ENCODE measurements at places on chromosomes 16 and 17.

DNA sequence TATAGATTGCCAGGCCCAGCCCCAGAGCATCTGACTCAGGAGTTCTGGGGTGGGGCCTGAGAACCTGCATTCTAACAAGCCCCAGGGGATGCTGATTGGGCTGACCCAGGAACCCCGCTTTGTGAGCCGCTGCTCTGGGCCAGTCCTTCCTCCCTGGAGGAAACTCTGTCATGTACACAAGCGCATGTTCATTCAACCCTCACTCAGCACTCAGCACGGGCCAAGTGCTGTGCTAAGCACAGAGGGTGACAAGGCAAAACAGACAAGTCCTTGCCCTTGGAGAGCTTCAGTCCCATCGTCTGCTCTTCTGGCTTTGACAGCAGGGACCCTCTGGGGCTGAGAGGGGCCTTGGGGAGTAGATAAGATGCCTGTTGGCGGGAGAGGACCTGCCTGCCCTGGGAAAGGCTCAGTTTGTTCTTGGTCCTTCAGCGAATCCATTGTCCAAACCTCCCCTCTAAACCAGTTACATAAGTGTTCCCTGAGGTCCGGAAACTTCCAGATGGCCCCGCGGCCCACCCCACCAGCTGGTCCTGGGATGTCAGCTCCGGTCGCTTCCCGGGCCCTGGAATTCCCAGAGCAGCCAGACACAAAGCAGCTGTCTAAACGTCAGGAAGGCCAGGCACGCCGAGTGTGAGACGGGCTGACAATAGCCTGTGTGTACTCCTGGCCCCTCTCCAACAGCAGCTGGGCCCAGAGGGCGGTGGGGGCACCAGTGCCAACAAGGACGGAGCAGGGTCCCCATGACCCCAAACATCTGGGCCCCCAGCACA lies 88.8 kb downstream of the ZDHHC7 start:
- DNase-seq: peak; percentile 45

DNA sequence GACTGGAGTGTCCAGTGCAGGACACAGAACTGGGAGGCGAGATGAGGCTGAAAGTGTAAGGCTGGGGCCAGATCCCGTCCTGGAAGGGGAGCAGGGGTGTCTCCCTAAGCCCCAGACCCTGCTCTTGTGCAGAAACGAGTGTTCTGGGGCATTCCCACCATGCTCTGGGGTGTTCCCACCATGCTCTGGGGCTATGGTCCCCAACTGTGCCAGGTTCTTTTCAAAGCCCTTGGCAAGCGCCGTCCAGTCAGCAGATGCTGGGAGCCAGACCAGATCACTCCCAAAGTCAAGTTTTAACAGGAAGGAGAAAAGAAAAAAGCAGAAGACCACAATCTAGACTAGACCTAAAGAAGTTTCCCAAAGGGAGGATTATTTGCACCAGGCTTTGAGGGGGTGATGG lies 2.5 kb downstream of the TAX1BP3 start:
- no peak for DNase-seq

DNA sequence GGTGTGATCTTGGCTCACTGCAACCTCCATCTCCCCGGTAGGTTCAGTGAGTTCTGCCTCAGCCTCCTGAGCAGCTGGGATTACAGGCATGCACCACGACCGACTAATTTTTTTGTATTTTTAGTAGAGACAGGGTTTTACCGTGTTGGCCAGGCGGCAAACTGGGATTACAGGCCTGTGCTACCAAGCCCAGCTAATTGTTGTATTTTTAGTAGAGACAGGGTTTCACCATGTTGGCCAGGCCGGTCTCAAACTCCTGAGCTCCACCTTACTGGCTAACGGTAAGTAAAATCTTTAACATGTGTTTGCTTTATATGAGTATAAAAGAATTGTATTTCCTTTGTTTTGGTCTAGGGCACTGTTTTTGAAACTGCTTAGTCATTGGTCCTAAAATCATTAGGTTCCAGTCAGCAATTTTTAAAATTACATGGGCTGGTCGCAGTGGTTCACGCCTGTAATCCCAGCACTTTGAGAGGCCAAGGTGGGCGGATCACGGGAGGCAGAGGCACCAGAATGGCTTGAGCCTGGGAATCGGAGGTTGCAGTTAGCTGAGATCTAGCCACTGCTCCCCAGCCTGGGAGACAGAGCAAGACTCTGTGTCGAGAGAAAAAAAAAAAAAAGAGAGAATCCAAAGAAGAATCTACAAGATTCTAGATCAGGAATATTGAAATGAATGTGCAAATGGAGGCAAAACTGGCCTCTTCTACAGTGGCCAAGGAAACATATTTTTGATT lies 3.6 kb downstream of the FLYWCH1 start:
- no peak for DNase-seq

DNA sequence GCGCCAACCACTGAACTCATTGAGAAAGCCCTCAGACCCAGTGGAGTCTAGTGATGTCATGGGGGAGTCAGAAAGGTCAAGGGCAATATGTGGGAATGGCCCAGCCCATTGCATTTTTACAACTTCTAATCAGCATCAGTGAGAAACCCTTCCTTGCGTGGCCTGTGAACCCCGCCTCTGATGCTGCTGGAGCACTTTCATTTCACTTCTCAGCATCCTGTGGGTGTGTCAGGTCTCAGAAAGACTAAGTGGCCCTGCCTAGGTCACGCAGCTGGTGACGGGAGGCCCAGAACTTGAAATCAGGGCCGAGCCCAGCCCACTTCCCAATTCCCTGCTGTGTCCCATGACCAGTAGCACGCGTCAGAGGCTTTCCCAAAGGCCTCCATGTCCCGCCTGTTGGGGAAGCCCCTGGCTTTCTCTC lies 6.1 kb downstream of the DNAI2 start:
- no peak for DNase-seq

GRCh38 chr17:39238311-39238972 lies 12.7 kb upstream of the STAC2 start:
- peak; percentile 87 for DNase-seq

GRCh38 chr17:64938925-64939474 lies 19.7 kb upstream of the LRRC37A3 start:
- no peak for DNase-seq

DNA sequence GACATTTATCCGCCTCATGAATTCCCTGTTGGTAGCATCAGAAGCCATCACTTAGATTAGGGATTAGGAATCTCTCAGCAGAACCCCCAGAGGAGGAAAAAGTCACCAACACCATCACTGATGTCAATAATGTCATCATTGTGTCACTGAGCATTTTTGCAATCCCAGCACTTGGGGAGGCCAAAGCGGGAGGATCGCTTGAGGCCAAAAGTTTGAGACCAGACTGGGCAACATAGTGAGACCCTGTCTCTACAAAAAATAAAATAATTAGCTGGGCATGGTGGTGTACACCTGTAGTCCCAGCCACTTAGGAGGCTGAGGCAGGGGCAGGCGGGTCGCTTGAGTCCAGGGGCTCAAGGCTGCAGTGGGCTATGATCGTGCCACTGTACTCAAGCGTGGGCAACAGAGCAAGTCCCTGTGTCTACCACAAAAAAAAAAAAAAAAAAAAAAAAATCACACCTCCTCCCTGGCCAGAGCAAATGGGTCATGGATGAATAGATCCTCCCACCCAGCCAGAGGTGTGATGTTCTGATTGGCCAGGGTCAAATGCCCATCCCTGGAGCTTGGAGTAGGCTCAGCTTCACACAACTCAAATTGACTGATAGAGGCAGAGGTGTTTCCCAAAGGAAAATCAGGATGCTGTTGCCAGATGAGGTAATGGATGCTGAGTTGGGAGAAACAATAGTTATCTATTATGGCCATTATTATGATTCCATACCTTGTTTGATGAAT lies 31.6 kb downstream of the VWA3A start:
- DNase-seq: no peak

- peak; percentile 68 for DNase-seq
Measured at GRCh38 chr16:3951861-3952736, 71.6 kb upstream of the CREBBP start.

DNA sequence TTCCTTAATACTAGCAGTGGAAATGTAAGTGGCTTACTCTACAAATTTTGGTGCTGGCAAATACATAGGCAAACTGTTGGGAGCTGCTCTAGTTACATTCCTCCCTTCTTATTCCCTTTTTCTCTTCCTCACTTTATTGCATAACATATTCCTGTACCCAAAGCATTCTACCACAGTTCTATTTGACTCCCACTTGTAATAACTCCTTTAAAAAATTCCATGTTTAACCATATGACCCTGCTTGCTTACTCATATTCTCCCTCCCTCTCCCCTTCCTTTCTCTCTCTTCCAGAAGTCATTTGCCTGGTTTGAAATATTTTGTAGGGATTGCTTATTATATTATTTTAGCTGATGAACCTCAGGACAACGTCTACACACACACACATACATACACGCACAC lies 22.7 kb downstream of the NQO1 start:
- no peak for DNase-seq

- no peak for DNase-seq
Measured at GRCh38 chr17:34667656-34668055, 88.3 kb downstream of the TMEM132E start.

DNA sequence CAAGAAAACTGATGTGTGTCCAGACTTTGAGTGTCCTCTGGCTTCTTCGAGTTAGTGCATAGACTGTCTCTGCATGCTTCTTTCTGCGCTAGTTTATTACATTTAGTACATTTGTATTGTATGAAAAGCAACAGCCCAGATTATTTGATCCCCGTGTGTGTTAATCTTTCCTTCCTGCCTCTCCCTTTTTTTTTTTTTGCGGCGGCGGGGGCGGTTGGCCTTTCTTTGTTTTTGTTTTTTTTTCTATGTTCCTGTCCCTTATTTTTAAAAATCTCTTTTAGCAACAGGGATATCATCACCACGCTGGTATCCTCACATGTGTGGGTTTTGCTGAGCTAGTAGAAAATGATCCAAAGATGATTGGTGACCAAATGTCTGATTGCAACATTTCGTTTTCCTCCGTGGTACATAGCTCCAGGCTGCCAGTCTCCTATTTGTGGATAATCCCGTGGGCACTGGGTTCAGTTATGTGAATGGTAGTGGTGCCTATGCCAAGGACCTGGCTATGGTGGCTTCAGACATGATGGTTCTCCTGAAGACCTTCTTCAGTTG lies 9.4 kb downstream of the SCPEP1 start:
- DNase-seq: no peak

DNA sequence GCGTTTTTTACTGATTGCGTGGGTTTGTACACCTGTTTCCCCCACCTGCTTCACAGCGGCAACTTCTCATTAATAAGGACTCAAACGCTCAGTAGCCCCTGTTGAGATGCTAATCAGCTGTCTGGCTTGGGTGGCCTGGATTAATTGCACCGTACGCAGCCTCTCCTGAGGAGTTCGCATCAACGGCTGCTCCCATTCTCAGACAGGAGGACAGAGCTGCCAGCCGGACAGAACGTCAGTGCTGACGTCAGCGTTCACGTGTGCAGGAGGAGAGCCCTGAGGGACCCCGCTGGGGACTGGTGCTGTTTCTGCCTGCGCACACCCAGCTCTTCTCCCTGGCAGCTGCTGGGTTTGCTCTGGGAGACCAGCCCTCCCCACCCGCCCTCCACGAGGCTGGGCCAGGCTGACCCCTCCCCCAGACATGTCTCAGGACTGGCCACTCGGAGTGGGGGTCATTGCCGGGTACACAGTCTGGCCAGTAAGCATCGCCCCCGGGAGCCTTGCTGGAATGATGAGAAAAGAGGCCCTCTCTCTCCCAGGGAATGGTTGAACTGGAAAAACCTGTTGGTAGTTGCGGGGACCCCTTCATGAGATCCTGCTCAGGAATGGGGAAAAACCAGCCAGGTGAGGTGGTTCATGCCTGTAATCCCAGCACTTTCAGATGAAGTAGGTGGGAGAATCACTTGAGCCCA lies 5.7 kb upstream of the BANP start:
- peak; percentile 91 for DNase-seq

DNA sequence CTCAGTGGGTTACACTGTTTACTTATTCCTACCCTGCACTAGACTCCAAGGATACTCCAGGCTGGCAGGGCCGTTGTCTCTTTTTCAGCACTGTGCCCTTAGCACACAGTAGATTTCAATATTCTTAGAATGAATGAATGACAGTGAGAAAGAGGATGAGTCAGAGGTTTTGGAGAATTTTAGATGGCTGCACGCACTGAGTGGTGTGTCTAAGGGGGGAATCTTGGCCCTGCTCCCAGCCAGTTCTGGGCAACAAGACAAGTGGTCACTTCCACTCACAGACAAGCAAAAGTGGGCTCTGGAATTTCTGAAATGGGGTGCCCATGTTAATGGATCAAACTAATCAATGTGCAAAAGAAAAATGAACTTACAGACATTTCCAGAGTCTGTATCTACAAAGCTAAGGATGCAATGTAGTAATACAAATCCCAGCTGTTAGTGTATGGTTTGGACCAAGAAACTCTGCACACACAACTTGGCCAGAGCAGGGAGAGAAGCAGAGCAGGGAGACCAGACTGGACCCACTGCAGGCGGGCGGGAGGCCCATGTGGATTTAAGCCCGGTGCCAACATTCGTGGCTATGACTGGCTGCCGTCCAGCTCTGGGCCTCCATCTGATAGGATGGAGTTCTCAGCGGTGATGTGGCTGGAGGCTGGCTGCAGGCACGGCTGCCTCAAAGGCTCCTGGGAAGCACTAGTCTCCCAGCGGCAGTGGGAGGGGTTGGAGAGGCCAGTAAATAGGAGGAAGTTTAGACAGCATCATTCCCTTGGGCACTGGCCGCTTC lies 95.6 kb upstream of the CDYL2 start:
- DNase-seq: no peak

- no peak for DNase-seq
Measured at GRCh38 chr16:69848637-69849545, 86.8 kb downstream of the WWP2 start.

DNA sequence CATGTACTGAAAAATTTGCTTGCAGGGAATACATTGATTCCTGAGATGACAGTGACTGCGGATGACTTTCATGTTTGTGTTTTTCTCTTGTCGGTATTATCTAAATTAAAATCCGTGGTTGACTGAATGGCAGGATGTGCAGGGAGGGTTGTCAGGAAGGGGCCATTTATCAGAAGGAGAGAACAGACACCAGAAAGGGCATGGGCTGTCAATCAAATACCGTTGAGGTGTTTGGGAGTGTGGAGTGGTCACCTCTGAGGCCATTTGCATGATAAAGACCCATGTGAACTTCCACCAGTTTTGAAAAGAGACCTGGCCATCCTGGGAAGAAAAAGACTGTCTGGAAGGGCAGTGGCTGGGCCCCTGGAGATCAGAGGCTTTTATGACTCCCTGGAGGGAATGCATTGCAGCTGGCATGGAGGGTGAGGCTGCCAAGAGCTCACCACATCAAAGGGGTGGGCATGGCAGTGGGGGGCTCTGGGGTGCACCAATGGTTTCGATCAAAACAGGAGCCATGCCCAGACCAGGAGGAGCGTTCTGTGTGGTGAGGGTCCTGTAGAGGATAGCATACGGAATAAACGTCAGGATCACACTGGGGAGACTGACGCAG lies 67.1 kb downstream of the CYLD start:
- no peak for DNase-seq

- DNase-seq: no peak
Measured at GRCh38 chr16:55421226-55421625, 57.8 kb upstream of the MMP2 start.
